ENCODE measurements at places on chromosomes 16 and 17. TPM values are rescaled to one million over a fixed set of nuclear protein-coding genes. Genes with fewer than 3 reads are reported as not detected.

PMP22 gene
- 62.0 TPM for polyA plus RNA-seq

KIFC3 gene
- 237 TPM for polyA plus RNA-seq

- H3K4me1 ChIP-seq: peaks cover 7% of the 10 kb centered on the region
- H3K36me3 ChIP-seq: peaks cover 3% of the 10 kb centered on the region
- no peaks in the 10 kb centered on the region for H3K27me3 ChIP-seq
- H3K27ac ChIP-seq: no peak overlapping the region
Observed at GRCh38 chr17:57545731-57546342, 199.3 kb downstream of the CCDC182 start.

- no peak overlapping the region for H3K27ac ChIP-seq
- H3K36me3 ChIP-seq: peaks cover 2% of the 10 kb centered on the region
- DNase-seq: no peak
Observed at GRCh38 chr16:4601036-4601863, 13.4 kb downstream of the UBALD1 start.

DNA sequence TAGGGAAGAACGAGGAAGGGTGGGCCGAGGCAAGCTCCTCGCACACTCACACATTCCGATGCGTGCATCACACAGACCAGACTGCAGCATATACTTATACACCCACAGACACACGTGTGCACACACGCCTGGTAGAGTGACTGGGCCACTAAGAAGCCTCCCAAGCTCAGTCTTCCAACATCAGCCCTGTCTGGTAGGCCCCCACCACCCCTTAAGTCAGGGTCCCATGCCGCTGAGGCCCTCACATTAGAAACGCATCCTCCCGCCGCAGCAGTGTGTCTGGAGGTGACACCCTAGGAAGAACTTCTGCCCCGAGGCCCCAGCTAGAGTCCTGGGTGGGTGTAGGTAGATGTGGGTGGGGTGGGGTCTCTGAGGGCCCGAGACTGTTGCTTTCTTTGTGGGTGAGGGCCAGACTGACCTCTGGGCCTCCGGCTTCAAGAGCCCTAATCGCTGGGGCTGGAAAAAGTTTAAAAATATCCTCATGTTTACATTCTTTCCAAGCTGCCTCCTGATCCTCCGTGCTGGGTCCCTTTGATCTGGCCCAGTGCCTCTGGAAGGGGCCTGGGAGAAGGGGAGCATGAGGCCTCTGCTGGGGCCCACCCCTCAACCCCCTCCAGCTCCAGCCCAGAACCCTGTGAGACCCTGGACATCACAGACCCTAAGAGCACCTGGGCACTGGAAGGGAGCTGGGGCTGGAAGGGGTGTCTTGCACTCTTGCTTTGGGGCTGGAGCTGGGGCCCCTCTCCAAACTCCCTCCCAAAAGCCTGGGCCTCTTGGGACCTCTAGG is 13.6 kb downstream of the CDH16 start:
- H3K4me1 ChIP-seq: peaks cover 59% of the 10 kb centered on the region
- H3K4me3 ChIP-seq: no peak overlapping the region

GRCh38 chr16:62853887-62854286 is 817.6 kb upstream of the CDH8 start:
- no peak for DNase-seq
- H3K27me3 ChIP-seq: no peaks in the 10 kb centered on the region
- no peak overlapping the region for H3K27ac ChIP-seq
- no peak overlapping the region for H3K4me3 ChIP-seq
- no peaks in the 10 kb centered on the region for H3K36me3 ChIP-seq

- no peaks in the 10 kb centered on the region for H3K27me3 ChIP-seq
- H3K36me3 ChIP-seq: no peaks in the 10 kb centered on the region
- H3K4me1 ChIP-seq: no peaks in the 10 kb centered on the region
- H3K4me3 ChIP-seq: no peak overlapping the region
Observed at GRCh38 chr17:36016555-36016954, 1.2 kb downstream of the CCL23 start.

DNA sequence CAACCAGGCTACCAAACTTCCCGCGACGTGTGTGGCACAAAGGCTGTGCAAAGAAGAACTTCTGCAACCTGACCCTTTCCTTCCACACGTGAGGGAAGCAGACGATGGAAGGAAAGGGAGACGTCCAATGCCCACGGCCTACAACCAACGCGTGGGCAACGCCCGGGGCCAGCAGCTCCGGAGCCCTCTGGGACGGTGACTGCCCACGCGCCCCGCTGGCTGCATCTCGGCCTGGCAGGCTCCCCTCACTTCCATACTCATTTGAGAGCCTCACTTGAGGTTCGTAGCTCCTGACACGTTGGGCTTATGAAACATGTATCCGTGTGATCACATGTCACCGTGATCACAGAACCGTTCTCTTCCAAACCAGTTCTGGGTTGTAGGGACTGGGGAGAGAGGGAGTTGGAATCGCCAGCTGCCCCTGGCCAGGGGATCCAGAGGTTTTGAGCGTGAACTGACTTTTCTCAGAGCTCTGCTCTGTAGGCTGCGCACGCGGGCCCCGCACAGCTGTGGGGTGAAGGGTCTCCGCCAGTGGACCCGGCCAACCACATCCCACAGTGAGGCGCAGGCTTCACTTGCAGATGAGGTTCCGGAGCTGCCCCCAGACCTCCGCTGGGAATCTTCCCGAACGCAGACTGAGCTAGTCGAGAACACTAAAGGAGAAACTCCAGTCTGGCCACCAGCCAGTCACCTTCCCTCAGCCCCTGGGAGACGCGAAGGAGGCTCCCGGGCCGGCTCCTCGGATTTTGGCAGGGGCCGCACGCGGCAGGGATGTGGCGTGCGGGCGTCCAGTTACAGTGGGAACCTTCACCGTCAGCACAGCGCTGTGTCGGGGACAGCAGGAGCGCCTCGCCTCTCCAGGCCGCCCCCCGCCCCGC is 1.0 kb downstream of the LMF1 start:
- H3K27me3 ChIP-seq: no peaks in the 10 kb centered on the region
- H3K27ac ChIP-seq: peak overlapping the region; percentile 84
- no peaks in the 10 kb centered on the region for H3K36me3 ChIP-seq
- DNase-seq: no peak
- H3K4me1 ChIP-seq: peaks cover 3% of the 10 kb centered on the region

DNA sequence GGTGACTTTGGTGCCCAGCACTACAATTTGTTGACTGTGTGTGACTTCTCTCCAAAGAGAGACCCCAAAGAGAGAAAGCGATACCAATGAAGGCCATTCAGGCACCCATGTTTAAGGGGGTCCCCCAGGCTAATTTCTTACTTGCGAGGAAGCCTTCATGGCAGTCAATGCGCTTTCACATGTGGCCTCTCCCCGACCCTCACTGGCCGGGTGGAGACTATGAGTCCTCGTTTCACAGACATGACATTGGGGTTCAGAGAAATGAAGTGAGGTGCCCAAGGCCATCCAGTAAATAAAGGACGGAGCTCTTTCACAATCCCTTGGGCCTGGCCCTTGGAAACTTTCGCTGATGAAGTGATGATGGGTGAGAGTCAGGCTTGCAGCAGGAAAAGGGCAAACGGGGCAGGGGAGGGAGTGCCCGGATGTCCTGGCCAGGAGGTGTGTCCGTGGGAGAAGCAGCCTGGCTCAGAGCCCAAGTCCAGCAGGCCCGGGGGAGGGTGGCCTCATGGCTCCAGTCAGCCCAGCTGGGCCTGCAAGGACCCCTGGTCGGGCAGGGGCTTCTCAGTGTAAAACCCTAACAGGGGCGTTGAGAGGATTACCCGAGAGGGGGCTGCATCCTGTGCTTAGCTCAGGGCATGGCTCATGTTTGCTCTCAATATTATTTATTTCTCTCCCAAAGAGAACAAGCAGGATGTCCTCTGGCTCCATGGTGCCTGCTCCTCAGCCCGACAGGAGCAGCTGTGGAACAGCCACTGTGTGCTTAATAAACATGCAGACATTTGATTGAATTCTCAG is 14.7 kb downstream of the TBX2 start:
- DNase-seq: no peak
- no peak overlapping the region for H3K27ac ChIP-seq
- H3K4me1 ChIP-seq: no peaks in the 10 kb centered on the region
- no peaks in the 10 kb centered on the region for H3K36me3 ChIP-seq

GRCh38 chr16:74717367-74717766 is 16.7 kb upstream of the MLKL start:
- no peak overlapping the region for H3K27ac ChIP-seq
- DNase-seq: no peak
- peaks cover 3% of the 10 kb centered on the region for H3K4me1 ChIP-seq
- H3K36me3 ChIP-seq: peaks cover 39% of the 10 kb centered on the region

- no peak overlapping the region for H3K4me3 ChIP-seq
- H3K27me3 ChIP-seq: no peaks in the 10 kb centered on the region
- no peak for DNase-seq
- H3K36me3 ChIP-seq: no peaks in the 10 kb centered on the region
Observed at GRCh38 chr16:48157794-48158193, 2.0 kb upstream of the ABCC12 start.
